ENCODE measurements at places on chromosomes 7 and 10.

GRCh38 chr7:147833557-147833956 is 757.0 kb upstream of the C7orf33 start:
- DNase-seq = no peak

DNA sequence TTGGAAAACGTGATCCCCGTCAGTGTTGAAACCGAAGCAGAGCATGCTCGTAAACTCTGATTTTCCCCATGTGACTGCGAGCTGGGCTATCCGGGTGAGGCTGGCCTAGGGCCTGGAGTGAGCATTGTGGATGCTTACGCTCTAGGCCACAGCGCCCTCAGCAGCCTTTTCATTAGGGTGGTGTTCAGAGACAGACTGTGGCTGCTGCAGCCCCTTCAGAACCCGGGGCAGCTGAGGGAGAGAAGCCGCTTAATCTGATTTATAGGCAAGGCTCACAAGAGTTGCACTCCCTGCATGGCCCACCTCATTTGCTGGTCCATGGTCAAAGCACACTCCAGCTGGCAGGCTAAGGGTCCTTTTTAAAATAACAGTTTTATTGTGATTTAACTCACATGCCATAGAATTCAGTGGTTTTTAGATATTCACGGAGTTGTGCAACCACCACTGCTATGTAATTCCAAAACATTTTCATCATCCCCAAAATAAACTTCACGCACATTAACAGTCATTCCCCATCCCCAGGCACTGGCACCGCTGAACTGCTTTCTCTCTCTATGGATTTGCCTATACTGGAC is 72.5 kb downstream of the SYPL1 start:
- DNase-seq = no peak

- DNase-seq = no peak
These were observed 346.8 kb upstream of the ETV1 start for GRCh38 chr7:14336256-14336655.

GRCh38 chr7:94195813-94196212 is 191.7 kb upstream of the BET1 start:
- DNase-seq = no peak

DNA sequence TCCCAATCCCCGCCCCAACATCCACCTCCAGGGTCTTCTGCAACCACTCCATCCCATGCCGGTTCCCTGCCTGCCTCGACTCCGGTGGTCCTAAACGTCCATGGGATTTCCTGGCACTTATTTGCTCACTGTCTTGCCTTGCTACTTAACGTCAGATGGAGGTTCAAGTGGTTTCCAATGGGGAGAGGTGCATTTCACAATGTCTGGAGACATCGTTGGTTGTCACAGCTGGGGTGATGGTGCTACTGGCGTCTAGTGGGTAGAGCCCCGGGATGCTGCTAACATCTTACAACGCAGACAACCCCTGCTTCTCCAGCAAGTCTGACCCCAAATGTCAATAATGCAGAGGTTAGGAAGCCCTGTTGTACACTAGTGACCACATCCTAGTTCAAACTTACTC is 82.9 kb upstream of the ANLN start:
- no peak for DNase-seq

DNA sequence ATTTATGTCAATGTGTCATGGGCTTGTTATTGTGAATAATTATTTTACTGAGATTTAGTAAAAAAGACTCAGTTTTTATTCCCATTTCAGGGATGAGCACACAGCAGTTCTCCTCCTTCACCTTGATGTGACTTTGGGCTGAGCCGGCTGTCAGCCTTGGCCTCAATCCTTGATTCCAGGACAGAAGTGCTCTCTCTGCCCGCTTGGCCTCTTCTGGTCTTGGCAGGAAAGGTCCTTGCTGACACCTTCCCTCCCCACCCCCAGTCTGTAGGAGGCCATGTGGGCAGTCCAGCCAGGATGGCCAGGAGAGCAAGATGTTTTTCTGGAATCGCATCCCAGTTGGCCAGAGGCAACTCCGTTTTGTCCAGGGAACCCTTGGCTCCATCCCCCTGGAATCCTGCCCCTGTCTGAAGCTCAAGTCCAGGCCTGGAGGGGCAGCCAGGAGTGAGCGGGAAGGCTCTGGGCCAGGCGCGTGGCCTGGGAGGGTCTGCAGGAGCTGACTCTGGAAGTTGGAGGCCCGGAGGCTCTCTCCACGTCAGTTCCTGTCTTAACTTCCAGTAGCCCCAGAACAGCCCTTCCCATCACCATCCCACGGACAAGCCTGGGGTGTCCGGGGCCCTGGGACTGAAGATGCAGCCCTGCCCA is 100.9 kb downstream of the PDGFA start:
- DNase-seq = no peak

DNA sequence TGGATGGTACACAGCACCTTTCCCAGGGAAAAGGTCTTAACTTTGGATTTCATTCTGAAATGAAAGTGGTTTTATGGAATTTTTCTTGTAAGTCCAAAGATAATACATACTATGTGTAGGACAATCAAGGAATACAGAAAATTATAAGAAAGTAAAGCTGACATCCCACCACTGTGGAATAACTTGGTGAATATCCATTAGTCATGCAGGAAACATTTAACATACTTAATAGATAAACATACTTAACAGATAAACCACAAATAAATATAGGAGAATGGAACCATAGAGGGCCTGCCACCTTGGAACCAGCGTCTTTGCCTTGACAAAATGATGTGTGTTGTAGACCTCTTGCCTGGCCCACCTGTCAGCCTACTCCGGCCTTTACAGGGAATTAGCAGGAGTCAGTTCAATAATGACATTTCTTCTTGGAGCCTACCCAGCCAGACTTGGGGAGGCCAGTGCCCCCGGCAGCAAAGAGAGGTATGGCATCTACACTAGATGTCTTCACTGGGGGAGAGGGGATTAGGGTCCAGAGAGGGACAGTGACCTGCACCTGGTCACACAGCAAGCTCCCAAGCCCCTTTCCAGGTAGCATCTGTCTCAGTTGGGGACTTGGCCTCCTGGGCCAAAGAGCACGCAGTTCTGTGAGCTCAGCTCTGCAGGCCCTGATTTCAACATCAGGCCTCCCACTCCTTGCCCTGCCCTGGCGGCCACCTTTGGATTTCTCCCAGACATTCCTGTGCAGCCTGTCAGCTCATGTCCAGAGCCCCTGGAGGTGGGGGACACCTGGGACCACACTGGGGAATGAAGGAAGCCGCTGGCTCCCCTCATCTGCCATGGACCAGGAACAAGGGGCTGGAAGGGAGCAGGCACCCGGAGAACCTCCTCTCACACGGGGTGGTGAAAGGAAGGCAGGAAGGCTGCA is 112.6 kb upstream of the PPIF start:
- no peak for DNase-seq

DNA sequence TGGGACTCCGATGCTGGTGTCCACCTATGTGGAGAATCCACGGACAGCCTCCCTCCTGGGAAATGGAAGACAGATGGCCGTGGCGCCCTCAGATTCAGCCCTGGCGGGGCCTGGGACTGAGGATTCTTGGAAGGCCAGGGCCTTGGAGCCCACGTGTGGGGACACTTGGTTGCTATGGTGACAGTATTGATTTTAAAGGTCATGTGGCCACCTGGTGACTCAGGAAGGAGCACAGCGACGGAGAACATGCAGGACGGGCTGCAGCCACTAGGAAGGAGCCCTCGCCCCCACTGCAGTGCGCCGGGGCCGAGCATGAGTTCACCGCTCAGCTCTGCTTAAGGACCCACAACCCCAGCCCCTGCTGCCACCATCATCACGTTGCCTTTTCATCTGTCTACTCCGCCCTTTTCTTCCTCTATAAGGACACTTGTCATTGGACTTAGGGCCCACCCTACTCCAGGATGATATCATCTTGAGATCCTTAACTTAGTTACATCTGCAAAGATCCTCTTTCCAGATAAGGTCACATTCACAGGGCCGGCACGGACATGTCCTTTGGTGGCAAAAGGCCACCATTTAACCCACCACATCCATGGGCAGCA is 3.7 kb upstream of the STK32C start:
- no peak for DNase-seq

DNA sequence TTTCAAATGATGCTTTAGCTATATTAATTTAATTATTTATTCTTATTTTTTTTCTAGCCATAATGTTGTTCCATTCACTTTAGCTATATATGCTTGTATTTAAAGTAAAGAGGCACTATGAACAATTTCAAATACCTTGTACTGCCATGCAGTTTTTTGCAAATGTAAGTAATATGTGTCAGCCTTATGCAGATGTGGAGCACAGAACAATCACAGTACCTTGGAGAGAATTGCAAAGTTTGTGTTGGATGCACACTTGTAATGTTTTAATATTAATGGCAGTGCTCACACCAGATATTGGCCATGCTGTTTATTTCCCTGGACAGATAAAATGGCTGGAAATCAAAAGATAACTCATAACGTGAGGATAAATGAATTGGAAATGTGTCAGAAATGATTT is 663.5 kb upstream of the SEMA3D start:
- no peak for DNase-seq

- DNase-seq = no peak
These were observed 125.7 kb downstream of the CD36 start for GRCh38 chr7:80764132-80764531.

GRCh38 chr10:129941199-129942018 is 22.7 kb downstream of the EBF3 start:
- no peak for DNase-seq

DNA sequence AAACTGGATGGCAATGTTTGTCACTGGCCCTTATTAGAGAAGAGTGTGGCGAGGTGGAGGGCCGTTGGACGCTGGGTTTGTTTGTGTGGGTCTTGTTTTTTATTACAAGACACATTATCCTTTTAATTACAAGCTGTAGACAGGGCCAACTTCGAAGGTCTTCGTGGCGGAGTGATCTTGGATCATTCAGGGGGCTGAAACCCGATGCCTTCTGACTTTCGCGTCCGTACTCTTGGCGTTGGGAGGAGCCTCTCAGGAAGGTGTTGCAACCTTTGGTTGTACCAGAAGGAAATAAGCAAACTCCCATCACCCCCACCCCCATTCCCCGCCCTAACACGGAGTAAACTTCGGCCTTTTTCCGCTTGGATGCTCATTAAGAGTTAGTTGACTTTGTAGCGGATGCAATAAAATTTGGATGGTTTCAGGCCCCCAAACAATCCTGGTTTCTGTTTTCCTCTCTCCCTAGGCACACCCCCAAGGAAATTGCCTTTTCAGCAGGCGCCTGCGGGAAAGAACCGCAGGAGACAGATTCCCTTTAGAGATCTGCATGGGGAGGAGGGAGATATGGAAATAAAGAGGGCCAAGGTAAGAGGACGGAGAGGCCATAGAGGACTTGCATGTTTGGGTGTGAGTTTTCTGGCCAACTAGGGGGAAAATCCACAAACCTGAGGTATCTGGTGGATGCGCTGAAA is 294.5 kb upstream of the NFE2L3 start:
- DNase-seq = no peak

DNA sequence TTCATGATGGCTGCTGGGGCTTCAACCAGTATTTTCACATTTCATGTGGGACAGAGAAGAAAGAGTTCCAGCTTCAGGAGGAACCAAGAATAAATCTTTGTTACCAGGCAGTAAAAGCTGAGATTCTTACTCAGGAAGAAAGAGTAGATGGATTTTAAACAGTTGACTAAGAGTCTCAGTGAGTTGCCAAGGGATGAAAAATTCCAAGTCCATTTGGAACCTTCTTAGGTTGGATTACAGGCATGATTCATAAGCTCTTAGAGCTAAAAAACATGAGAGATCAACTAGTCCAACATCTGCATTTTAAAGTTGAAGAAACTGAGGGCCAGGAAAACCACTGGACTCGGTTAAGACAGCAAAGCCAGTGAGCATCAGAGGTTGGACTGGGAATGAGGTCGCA is 148.6 kb downstream of the NEBL start:
- DNase-seq = no peak

GRCh38 chr10:10213237-10213636 is 804.4 kb upstream of the CELF2 start:
- no peak for DNase-seq

DNA sequence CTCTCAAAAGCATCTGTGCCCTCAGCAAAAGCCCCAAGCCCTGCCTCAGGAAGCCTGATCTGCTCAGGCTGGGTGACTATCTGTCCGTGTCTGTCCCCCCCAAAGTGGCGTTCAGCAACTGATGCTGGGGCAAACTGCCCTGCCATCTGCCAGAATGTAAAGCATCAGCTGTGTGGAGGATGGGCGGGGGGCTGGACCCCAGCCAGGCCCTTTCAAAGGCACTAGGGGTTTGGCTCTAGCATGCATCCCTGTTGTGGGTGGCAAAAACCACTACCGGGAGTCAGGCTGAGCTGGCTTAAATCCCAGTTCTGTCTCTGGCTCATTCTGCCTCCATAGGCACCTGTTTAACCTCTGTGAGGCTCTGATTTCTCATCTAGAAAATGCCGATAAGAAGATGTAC is 35.5 kb downstream of the GPRIN2 start:
- no peak for DNase-seq

GRCh38 chr7:40412323-40412722 is 277.5 kb downstream of the SUGCT start:
- DNase-seq = no peak

DNA sequence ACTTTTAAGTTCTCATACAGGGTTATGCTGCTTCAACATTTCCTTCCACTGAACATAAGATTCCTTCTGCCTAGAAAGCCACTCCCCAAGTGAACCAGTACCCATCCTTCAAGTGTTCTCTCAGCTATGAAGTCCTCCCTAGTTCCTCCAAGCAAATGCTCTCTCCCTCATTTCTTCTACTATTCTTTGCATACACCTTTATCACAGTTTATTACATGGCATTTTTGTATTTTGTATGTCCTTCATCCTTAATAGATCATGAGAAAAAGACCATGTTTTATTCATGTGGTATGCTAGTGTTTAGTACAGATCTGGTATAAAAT is 1.9 kb downstream of the SYPL1 start:
- no peak for DNase-seq

- no peak for DNase-seq
These were observed 3.8 kb upstream of the SKIDA1 start for GRCh38 chr10:21529032-21529910.

GRCh38 chr7:80488851-80489370 is 23.0 kb downstream of the GNAT3 start:
- no peak for DNase-seq

DNA sequence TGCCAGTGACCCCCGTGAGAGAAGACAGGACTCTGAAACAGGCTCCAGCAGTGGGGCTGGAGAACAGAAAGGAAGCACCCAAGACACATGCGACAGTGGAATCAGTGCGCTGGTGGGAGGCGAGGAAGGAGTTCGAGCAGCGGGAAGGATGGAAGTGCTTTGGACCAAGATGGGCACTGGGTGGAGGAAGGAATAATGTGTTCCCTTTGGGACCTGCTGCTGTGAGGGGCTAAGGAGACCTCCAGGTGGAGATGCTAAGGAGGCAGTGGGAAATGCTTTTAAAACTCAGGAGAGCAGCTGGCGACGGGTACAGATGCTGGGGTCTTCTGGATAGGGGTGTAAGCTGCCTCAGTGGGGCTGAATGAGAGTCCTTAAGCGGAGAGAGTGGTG is 109.7 kb upstream of the ANLN start:
- DNase-seq = no peak

GRCh38 chr10:57638411-57638810 is 629.3 kb downstream of the IPMK start:
- DNase-seq = no peak

GRCh38 chr7:76300166-76300731 is 2.2 kb upstream of the HSPB1 start:
- no peak for DNase-seq
